Kidney tubule cell (primary cell): ENCODE measurements at places on chromosomes 11 and 22.

- DNase-seq = no peak
Measured at GRCh38 chr22:19873960-19874306, 19.3 kb upstream of the GNB1L start.

GRCh38 chr11:66787934-66788758, 55.1 kb upstream of the RCE1 start:
- DNase-seq = no peak

- DNase-seq = no peak
Measured at GRCh38 chr11:101917226-101917625, 904 bp upstream of the ANGPTL5 start.

- DNase-seq = no peak
Measured at GRCh38 chr22:26702906-26703830, 45.8 kb downstream of the MIAT start.

DNA sequence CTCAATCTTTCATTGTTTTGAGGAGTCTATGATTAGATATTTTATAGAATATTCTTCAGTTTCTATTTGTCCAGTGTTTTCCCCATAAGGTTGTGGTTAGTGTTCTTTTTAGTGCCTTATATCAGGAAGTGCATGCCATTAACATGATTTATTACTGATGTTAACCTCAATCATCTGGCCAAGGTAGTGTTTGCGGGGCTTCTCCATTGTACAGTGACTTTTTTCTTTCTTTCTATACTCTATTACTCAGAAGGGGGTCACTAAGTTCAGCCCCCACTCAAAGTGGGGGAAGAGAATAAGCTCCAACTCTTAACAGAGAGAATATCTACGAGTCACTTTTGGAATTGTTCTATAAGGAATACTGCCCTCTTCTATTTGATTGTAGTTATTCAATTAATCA, 415.8 kb downstream of the DYNC2H1 start:
- DNase-seq = peak; percentile 86

DNA sequence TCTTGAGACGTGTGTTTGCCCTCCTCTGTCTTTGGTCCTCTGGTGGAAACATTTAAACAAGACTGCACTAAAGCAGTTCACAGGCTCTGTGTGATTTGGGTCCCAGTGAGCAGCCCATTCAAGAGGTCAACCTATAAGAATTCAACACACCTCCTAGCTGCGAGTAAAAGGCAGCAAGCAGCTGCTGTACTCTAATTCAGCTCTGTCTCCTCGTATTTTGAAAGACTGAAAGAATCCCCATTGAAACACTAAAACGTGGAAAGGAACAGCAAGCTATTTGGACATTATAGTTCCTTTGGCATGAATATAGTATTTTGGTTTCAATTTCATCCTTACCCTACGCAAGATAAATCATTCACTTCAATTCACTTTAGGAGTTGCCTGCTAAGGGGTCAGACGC, 1046.7 kb downstream of the DLG2 start:
- no peak for DNase-seq

DNA sequence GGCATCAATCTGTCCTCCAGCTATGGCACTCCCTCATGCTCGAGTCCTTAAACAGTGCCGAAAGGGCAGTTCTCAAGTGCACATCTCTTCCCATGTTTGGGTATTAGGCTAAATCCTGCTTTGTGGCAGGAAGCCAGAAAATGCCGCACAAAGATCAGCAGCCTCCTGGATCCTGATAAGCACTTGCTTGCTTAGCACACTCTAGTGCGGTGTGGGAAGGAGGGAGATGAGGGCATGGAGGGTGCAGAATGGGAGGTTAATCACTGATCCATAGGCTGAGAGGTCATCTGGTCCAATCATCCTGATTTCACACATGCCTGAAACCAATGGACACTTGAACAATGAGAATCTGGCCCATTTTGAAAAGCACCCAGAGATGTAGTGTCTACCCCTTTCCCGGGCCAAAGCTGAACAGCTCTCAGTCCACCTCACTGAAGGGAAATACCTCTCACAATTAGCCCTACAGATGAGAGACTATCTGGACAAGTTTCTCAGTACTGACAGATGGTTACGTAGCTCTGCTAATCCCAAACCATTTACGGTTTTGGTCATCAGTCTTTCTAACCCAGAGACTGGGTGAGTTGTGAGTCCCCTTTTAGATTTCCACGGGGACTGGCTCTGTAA, 29.8 kb upstream of the CHRM4 start:
- no peak for DNase-seq

- no peak for DNase-seq
Measured at GRCh38 chr22:44347080-44347479, 34.3 kb upstream of the SHISAL1 start.

- DNase-seq = peak; percentile 75
Measured at GRCh38 chr11:8839957-8840945, 70.7 kb upstream of the AKIP1 start.

DNA sequence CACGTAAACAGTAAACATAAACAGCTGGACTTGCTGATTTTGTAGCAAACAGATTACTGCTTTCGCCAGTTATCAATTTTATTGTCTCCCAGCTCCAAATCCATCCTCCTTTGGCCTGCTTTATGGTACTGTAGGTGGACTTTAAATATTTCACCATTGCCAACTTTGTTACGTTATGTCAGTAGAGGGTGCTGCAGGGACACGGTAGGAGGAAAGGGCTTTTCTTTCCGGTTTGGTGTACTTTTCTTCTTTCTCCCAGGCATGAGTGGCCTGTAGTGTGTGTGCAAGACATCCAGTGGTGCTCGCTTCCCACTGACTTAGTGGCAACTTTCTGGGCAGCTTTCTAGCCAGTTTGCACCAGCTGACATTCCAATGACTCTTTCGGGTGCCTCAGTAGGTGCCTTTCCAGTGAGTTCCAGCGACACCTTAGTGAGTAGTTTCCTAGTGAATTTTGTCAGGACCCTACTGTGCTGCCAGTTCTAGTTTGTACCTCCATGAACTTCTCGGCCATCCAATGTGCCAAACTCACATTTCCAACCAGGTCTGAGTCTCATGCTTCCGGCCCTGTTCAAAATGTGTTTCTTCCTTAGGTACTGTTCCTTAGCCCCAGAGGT, 267.6 kb upstream of the TENM4 start:
- peak; percentile 69 for DNase-seq

- no peak for DNase-seq
Measured at GRCh38 chr11:46528445-46529094, 65.3 kb downstream of the AMBRA1 start.

- no peak for DNase-seq
Measured at GRCh38 chr11:112805658-112806057, 155.6 kb upstream of the NCAM1 start.

GRCh38 chr11:73614591-73614990, 16.7 kb upstream of the FAM168A start:
- DNase-seq = no peak

DNA sequence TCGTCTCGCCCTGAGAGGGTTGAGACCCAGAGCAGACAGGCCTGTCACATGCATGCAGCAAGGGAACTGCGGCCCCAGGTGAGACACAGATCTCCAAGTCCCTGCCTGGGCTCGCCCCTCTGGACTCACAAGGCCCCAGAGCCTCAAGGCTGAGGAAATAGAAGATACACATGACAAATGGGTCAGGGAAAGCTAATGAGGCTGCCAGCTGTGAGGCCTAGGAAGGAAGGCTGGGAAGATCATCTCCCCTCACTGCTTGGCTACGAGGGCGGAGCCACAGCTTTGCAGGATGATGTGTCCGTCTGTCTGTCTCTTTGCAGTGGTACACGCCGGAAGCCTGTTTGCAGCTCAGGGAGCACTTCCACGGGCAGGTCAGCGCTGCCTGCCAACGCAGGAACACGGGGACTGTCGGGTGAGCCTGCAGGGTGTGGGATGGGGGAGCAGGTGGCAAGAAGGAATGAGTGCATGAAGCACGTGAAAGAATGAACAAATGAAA, 4.5 kb downstream of the RAB36 start:
- DNase-seq = no peak

- peak; percentile 76 for DNase-seq
Measured at GRCh38 chr22:36301384-36301828, 48.5 kb downstream of the APOL1 start.

GRCh38 chr11:77106759-77107158, 4.1 kb downstream of the OMP start:
- DNase-seq = no peak

DNA sequence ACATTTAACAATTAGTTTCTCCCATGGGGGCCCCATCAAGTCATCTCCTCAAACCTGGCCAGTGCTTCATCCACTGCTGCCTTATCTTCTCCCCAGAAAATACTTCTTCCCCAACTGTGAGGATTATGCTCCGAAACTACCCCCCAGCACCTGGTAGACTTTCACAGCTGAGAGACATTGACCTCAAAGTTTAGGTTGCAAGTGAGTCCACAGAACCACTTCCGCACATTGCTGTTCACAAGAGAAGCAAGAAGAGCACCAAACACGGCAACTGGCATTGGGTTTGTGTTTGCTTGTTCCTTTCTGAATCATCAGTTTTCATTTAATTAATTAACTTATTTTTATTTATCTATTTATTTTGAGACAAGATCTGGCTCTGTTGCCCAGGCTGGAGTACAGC, 6.1 kb downstream of the MCHR1 start:
- DNase-seq = no peak

- DNase-seq = no peak
Measured at GRCh38 chr11:60195923-60196368, 13.1 kb upstream of the MS4A6A start.

GRCh38 chr11:1077417-1078119, 2.9 kb downstream of the MUC2 start:
- no peak for DNase-seq

GRCh38 chr11:79044201-79044600, 396.6 kb downstream of the TENM4 start:
- no peak for DNase-seq

GRCh38 chr11:134170919-134171281, 52.9 kb downstream of the NCAPD3 start:
- DNase-seq = no peak

GRCh38 chr11:34564807-34565241, 51.2 kb upstream of the ELF5 start:
- peak; percentile 5 for DNase-seq

- no peak for DNase-seq
Measured at GRCh38 chr11:44205352-44205751, 104.6 kb downstream of the ALX4 start.

DNA sequence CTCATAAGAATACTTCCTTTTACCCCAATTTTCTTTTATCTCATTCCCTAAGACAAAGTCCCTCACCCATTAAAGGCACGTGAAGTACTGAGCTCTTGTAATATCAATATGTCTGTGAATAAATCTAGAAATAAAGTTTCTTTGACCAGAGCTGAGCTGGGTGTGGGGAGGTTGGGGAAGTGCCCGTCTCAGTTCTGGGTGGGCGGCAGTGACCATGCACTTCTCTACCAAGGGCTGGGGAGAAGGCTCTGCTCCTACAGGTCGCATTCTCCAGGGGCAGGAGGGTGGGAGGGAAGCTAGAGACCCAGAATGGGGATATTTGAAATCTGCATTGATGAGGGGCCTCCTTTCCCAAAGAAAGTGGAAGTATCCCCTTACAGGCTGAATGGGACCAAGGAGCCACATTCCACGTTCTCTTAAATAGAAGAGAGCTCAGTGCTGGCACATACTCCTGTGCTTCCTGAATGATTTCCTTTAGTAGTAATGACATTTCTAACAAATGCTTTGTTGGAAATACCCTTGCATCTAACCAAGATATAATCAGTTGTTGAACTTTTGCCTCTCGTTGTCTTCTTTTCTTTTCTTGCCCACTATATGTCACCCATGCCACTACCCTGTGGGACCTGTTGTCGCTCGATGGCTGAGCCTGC, 16.1 kb downstream of the RBX1 start:
- no peak for DNase-seq

DNA sequence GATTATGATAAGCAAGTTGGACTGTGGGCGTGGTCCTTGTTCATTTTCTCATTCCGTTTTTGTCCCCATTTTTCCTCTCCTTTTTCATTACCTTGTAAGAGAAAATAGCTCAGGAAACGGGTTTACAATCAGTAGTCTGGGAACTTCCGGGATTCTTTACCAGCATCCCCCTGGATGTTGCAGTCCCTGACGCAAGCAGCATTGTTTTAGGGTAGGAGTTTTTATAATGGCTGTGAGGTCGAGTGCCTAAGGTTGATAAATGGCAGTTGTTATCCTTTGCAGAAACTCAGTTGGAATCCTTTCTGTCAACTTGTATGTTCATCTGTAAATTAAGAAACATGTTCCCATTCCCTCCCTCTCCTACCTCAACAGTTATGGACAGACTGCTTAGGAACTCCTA, 68.3 kb downstream of the ARHGEF12 start:
- DNase-seq = no peak

DNA sequence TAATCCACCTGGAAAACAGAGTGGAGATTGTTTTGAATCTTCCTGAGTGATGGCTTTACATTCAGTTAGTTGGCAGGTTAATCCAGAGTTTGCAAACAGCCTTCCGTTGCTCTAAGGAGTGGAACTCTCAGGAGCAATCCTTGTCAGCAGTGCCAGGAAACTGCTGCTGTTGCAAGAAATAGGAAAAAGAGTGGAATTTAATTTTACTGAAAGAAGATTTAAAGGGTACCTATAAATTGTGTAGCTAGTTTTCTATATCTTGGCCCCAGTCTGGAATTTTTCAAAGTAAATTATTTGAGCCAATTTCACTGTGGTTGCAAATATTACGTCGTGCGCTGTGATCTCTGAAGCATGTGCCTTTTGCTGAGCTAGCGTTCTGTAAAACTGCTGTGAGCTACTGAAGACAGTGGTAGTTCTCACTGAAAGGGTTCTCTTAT, 55.5 kb upstream of the SLC5A12 start:
- DNase-seq = peak; percentile 20

GRCh38 chr11:125957618-125958332, 11.9 kb downstream of the VSIG10L2 start:
- no peak for DNase-seq

- no peak for DNase-seq
Measured at GRCh38 chr22:39511226-39511625, 9.1 kb upstream of the ATF4 start.

GRCh38 chr22:48957311-48957986, 870.2 kb downstream of the BRD1 start:
- no peak for DNase-seq

DNA sequence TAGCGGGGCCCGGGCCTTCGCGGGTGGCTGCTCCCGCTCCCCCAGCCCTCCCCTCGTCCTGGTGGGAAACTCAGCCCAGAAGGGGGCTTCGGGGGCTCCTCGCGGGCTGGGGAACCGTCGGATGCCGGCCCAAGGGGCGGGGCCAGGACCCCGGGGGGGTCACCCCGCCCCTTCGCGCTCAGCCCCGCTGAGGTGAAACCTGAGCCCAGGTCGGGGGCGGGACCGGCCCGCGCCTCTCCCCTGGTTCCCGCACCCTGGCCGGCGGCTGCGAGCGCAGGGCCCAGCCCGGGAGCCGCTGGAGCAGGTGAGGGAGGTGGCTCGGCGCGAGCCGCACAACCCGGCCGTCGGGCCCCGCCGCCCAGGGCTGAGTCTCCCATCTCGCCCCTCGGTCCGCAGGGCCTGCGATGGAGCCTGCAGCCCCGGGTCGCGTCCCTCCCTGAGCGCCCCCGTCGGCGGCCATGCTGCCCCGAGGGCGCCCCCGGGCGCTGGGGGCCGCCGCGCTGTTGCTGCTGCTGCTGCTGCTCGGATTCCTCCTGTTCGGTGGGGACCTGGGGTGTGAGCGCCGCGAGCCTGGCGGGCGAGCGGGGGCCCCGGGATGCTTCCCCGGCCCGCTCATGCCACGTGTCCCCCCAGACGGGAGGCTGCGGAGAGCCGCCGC, at the start of gene LARGE2:
Gene LARGE2 (plus strand): TSS at position 232 of the 658 bp plus-strand sequence. CDS start 227 bp downstream, at position 459.
- DNase-seq = no peak

GRCh38 chr11:121466063-121466794, 13.5 kb upstream of the SORL1-AS1 start:
- peak; percentile 99 for DNase-seq

GRCh38 chr11:68342459-68343158, 30.2 kb downstream of the LRP5 start:
- peak; percentile 14 for DNase-seq
